ENCODE measurements at places on chromosomes 11 and 22.

- DNase-seq: peak; percentile 14
These were observed 580 bp downstream of the ILK start for GRCh38 chr11:6604081-6604626.

DNA sequence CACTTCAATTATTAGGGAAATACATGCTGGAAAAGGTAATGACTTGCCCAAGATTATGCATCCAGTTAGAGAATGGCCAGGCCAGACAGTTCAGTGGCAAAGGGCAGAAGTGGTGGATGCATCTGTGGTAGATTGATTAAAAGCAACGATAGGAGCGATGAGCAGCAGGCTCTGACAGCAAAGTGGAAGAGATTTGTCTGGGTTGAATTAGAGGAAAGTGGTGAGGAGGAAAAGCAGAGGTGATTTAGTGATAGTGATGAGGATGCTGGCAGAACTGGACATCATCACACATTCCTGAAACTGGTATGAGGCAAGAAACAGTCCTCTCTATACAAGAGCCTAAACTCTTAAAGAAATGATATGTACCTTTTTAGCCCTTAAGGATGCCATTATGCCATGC lies 12.5 kb downstream of the HSD17B12 start:
- no peak for DNase-seq

- no peak for DNase-seq
These were observed 506 bp downstream of the MCM5 start for GRCh38 chr22:35400501-35400790.

GRCh38 chr11:3206156-3206921 lies 12.3 kb downstream of the MRGPRG start:
- no peak for DNase-seq

- no peak for DNase-seq
These were observed 6.4 kb downstream of the PACSIN2 start for GRCh38 chr22:43008509-43008908.

- DNase-seq: no peak
These were observed 16.3 kb upstream of the OR56B1 start for GRCh38 chr11:5719703-5720495.

DNA sequence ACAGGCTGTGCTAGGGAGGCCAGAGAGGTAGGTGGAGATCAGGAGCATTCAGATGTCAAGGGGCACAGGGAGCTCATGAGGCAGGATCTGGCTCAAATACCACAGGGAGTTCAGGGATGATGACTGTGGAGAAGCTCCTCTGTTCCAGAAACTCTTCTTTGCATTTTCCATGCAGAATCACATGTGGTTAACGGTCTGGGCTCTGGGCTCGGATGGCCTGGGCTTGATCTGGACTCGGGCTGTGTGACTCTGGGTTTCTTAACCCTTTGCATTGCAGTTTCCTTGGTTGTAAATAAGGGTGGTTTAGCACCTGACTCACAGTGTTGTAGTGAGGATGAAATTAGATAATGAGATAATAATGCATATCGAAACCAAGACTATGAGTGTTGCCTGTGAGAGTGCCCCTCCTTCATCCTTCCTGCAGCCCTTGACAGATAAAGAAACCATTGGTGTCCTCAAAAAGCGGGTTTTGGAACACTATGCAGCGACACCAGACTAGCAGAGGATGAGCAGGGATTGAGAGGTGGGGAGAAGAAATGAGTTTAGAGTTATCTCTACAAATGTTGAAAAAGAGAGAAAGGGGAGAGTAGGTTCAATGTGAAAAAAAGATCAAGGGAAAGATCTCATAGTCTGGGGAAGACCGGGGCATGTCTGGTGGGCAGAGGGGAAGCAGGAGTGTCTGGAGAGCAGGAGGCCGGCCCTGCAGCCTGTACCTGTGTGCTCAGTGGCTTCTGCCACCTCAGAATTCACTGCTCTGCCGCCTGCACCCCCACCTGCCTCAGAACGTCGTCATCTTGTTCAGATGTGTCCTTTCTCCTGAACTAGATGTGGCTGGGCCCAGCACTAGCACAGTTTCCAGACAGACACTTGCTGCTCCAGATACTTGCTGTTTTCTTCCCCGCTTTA lies 197.8 kb upstream of the SORL1-AS1 start:
- DNase-seq: no peak

- no peak for DNase-seq
These were observed 312.9 kb downstream of the MN1 start for GRCh38 chr22:27488456-27489177.

- no peak for DNase-seq
These were observed 35.3 kb downstream of the MCM5 start for GRCh38 chr22:35435201-35435740.

GRCh38 chr22:40401532-40401931 lies 31.1 kb downstream of the SGSM3 start:
- DNase-seq: peak; percentile 20

GRCh38 chr11:33063326-33063881 lies 24.0 kb downstream of the TCP11L1 start:
- DNase-seq: no peak

DNA sequence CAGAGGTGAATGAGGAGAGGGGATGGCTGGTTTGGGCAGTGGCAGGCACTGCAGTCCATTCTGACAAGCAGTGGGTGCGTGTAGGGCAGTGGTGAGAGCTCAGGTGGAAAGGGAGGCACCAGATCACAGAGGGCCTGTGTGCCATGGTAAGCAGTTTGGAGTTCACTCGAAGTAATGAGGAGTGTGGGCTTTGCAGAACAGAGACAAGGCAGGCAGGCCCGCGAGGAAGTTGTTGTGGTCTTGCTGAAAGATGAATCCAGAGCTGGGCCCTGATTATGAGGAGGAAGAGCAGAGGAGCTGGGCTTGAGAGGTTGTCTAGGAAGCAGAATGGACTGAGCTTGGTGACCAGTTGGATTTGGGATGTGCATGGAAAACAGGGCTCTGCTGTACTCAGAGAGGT lies 1.6 kb upstream of the DNAJB13 start:
- no peak for DNase-seq

DNA sequence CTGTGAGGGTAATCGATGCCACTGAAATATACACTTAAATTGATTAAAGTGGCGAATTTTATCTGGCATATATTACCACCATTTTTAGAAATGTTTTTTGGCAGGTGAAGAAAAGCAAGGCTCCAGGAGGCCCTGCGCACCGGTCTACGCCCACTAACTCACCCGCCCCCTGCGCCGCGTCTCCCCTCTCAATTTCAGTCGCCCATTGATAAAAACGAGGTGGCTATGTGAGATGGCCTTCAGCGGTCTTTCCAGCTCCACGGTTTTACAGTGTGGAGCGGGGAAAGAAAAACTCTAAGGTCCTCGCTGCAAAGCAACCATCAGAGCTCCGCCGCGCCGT lies 602 bp upstream of the AQP11 start:
- no peak for DNase-seq

DNA sequence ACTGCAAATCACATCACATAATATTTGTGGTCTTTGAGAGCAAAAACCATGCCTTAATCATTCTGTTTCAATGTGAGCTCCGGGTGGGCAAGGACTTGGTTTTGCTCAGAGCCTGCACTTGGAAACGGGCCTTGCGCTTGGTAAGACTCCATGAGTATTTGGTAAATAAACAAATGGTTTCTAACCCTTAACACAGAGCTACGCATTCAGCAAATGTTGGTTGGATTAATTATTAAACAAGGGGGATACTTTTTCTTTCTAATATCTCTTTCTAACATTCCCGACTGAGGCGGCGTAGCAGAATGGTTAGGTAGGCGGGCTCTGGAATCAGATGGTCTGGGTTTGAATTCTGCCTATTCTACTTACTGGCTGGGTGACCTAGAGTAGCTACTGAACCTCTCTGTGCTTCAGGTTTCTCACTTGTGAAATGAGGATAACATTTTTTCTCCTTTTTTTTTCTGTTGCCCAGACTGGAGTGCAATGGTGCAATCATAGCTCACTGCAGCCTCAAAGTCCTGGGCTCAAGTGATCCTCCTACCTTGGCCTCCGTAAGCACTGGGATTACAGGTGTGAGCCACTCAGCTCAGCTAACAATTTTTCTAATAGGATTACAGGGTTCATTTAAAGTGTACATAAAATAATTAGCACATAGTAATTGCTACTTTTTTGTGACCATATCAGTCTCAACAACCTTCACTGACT lies 3.4 kb upstream of the FAM83F start:
- no peak for DNase-seq

DNA sequence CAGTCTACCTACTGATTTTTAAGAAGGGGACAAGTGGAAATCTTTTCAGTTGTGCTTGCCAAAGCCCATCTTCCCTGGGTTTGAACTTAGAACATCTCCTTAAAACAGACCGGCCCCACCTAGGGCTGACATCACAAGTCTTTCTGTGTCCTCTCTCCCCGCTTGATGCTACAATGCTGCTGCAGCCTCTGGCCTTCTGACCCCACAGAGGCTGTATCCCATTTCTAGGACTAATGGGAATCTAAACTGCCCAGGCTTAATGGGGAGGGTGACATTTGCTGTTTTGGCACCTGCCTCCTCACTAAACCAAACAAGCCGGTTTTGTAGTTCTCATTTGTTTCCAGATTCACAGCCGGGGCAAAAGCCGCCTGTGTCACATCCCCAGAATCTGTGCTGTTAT lies 121.3 kb upstream of the CADM1 start:
- DNase-seq: no peak

- no peak for DNase-seq
These were observed 63.6 kb downstream of the TNRC6B start for GRCh38 chr22:40241200-40241763.

- DNase-seq: no peak
These were observed 7.6 kb upstream of the MUC5AC start for GRCh38 chr11:1150116-1150515.

DNA sequence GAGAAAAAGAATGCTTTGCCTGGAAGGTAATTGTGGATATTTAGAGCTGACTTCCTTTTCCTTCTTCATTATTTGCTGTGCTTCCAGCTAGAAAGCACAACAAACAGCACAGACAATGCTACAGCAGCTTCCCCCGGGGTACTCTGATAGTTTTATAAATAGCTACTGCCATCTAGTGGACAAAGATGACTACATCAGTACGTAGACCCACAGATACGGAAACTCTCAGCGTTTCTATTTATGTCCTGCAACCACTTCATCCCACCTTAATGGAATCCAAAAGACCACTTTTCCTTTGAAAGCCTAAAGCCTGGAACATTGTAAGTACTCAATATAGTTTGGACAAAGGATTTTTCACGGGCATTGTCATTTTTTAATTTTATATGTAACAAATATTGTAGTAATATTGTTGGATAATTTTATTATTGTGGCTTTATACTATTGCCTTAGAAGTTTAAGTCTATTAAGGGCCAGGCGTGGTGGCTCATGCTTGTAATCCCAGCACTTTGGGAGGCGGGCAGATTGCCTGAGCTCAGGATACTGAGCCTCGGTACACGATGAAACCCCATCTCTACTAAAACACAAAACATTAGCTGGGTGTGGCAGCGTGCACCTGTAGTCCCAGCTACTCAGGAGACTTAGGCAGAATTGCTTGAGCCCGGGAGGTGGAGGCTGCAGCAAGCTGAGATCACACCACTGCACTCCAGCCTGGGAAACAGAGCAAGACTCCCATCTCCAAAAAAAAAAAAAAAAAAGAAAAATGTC lies 7.5 kb downstream of the HSPA8 start:
- DNase-seq: no peak

GRCh38 chr11:105208019-105208418 lies 68.5 kb upstream of the CARD18 start:
- DNase-seq: no peak

GRCh38 chr11:118532852-118533768 lies 2.1 kb downstream of the TMEM25 start:
- DNase-seq: no peak

- no peak for DNase-seq
These were observed 12.2 kb upstream of the CDC42BPG start for GRCh38 chr11:64856382-64857227.

GRCh38 chr22:43704051-43704450 lies 108.1 kb downstream of the EFCAB6 start:
- DNase-seq: no peak

DNA sequence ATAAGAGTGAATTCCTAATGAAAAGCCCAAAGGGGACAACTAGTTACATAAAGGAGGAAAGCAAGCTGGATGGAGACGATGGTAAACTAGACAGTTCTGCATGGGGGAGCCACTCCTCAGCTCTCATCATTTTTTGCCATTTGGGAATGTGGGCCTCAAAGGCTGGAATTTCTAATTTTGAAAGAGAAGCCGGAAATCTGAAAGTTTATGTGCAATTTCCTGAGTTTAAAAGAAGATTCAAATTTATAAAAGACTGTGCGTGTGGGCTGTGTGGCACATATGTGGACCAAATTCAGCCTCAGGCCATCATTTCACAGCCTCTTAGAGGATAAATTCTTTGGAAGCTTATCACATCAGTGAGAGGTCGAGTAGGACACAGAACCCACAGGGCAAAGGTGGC lies 18.3 kb upstream of the CRY2 start:
- no peak for DNase-seq

GRCh38 chr22:46504584-46504983 lies 32.8 kb downstream of the CELSR1 start:
- no peak for DNase-seq

DNA sequence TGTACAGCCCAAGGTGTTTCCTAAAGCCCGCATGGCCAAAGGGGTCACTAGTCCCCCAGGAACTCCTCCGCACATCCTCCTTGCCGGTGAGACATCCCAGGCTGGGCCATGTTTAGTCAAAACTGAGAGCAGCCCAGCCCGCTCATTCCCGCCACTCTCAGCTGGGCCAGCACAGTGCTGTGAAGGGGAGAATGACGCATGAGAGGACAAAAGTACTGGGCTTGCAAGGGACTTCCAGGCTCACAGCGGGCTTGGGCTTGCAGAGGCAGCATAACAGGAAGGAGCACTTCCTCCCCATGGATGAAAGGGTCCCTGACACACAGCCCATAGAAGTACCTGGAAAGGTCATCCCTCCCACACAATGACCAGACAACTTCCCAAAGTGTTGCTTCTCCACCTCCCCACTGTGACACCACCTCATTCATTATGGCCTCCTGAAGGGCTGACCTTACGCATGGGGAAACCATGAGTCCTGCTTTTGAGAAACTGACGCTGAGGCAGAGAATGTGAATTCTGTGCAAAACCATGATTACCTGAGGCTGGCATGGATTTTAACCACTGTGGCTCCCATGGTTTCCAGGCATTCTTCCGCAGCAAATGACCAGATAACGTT lies 19.1 kb downstream of the ETS1 start:
- no peak for DNase-seq

DNA sequence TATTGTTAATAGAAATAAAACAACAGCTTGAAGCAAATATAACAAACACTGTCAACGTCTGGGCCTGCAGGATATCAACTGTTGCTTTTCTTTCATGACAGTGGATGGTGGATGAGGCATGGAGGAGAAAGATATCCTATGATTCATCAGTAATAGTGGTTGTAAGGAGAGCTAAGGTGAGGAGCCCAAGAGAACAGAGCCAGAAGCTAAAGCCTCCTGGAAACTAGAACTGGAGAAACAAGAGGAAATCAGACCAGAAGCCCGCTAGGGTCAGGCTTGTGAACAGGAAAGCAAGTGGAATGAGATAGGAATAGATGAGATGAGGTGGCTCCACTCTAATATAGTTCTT lies 37.7 kb upstream of the MMP12 start:
- no peak for DNase-seq

GRCh38 chr22:40660730-40661129 lies 18.6 kb upstream of the MCHR1 start:
- DNase-seq: no peak

GRCh38 chr22:47681411-47682165 lies 919.1 kb downstream of the TBC1D22A start:
- no peak for DNase-seq
